Fibroblast of skin of right quadriceps (primary cell): ENCODE measurements at places on chromosomes 1 and 21.

DNA sequence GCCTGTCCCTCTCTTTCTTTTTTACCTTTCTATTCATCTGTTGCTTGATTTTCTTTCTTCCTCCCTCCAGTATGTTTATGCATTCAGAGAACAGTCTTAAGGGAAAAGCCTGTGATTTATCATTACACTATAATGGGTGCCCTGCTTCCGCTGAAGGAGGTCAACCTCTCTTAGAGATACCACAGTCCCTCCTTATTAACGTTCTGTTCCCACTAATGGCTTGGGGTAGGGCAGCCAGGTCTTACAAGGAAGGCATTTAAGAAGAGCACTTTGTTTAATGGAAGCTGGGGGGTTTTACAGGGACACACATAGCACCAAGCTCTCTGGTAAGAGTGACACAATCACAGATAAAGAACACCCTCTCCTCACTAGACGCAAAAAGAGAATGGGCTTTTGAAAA lies 523.5 kb downstream of the NUF2 start:
- no peak for DNase-seq

DNA sequence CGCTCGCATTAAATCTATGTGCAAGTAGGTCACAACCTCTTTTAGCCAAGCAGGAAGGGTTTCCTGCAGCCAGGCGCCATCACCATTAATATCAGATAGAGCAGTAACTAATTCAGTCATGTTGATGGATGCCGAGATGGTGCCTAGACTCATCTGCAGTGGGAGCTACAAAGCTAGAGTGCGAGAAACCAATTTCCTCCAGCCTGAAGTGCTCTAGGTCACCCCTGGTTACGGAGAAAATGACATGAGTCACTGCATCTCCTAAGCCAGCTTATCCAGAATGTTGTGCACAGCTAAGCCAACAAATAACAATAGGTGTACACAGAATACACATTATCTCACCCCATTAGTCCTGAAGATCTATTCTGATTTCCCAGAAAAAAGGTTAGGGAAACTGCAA lies 36.0 kb downstream of the OVAAL start:
- DNase-seq: no peak

DNA sequence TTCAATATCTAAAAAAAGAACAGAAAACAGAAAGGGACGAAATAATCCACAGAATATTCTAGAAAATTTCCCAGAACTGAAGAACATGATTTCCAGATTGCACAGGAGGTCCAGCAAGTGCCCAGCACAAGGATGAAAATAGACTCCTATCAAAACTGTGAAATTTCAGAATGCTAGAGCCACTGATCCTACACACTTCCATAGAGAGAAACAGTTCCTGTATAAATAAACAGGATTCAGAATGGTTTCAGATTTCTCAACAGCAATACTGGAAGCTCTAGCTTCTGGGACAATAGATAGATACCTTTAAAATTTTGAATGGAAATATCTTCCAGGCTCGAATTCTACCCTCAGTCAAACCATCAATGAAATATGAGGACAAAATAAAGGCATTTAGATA lies 4.6 kb downstream of the TARBP1 start:
- no peak for DNase-seq

- DNase-seq: no peak
These were observed 12.2 kb downstream of the OLFML2B start for GRCh38 chr1:162011337-162012012.

GRCh38 chr1:181296180-181296579 lies 187.1 kb upstream of the CACNA1E start:
- DNase-seq: no peak

DNA sequence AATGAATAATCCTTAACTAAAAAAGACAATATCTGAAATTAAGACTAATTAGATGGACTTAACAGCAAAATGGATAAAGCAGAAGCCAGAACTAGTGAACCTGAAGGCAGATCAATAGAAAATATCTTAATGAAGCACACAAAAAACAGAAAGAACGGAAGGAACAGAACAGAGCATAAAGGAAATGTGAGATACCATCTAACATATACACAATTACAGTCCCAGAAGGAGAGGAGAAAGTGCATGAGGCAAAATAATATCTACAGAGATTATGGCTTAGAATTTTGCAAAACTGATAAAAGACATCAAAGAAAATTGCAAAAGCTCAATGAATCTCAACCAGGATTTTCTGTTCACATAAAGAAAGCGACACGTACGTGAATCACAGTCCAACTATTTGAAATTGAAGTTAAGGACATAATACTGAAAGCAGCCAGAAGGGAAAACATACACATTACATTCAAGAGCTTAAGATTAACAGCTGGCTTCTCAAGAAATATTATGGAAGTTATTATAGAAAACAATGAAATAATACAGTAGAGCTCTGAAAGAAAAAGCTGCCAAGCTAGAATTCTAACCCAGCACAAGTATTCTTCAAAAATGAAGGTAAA lies 182.0 kb downstream of the CDC42BPA start:
- DNase-seq: no peak

DNA sequence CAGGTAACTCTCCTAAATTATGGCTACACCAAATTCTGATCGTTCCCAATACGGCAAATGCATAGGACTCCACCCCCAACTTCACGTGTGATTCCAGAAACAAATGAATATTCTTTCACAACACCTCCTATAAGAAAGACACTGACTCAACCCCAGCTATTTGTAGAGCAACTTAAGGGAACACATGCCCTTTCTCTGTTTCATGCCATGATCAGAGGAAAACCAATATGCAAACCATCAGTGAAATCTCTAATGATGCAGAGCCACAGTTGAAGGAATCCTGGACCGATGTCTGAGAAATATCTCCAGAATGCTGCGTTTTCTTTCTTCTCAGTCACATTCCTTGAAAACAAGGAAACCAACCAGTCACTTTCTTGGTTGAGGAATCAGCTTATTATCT lies 164.2 kb upstream of the PTBP2 start:
- peak; percentile 10 for DNase-seq

DNA sequence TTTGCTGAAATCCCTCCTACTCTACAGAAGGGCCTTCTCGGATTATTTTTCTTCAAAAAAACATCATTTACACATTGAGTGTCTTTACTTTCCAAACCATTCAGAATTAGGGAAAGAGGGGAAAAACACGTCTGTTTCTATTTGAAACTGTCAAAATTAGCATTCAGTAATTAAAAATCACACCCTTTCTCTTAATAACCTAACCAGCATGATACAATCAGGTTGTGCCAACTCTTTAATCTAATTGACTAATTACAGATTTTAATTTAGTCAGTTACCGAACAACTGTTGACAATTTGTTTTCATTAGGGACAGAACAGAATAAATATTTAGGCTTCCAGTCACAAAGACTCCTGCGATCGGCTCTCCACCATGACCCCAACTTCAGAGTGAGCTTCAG lies 18.8 kb downstream of the SSBP3 start:
- no peak for DNase-seq

- DNase-seq: no peak
These were observed 5.3 kb downstream of the DVL1 start for GRCh38 chr1:1343811-1344421.

- no peak for DNase-seq
These were observed 5.7 kb downstream of the FBLIM1 start for GRCh38 chr1:15764269-15764764.

- no peak for DNase-seq
These were observed 14.9 kb upstream of the TTC39A start for GRCh38 chr1:51345300-51345687.

GRCh38 chr1:172727956-172728603 lies 69.2 kb downstream of the FASLG start:
- DNase-seq: peak; percentile 21

DNA sequence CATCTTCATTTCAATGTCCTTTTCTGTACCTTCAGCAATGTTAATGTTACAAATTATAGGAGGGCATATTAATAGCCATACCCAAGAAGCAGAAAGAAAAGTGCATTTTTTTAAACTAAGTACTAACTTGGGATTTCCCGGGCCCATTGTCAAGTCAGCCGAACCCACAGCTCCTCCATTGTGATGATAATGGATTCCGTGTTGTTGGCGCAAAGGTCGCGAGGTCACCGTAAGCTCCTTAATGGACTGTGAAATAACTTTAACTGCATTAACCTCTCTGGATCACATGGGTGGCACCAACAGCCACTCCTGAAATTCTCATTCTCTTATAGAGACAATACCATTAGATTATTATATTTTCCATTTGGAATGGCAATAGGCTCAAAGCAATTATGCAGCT lies 250.6 kb upstream of the RRP15 start:
- no peak for DNase-seq

GRCh38 chr1:207493212-207493611 lies 2.7 kb upstream of the CR1 start:
- no peak for DNase-seq

GRCh38 chr1:174407665-174408064 lies 40.1 kb upstream of the GPR52 start:
- DNase-seq: peak; percentile 57

DNA sequence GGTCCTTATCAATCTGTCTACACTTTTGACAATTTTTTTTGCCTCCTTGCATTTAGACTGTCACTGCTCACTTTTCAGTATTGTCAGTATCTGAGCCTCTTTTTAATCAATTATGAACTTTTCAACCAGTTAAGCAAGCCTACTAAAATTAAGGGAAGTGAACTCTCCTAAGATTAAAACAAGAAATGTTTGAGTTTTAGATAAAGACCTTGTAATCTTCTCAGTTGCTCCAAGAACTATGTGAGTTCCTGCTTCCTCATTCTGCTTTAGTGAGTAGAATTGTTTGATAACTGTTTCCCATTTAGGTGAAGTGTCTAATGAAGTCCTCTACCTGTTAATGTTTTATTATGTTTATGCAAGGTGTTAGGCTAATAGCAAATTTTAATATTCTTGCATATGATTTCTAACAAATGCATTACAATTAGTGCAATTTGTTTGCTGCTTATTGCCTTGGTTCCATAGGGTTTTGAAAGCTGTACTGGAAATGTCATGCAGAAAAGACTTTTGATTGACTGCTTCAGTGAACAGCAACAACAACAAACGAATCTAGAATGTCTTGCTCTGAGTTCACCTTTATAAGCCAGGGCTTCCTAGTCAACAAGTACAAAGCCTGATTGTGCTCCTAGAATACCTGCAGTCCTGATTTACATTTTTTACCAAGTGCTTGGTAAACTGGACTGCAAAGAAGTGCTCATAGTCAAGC lies 40.9 kb downstream of the PLA2G4A start:
- no peak for DNase-seq

DNA sequence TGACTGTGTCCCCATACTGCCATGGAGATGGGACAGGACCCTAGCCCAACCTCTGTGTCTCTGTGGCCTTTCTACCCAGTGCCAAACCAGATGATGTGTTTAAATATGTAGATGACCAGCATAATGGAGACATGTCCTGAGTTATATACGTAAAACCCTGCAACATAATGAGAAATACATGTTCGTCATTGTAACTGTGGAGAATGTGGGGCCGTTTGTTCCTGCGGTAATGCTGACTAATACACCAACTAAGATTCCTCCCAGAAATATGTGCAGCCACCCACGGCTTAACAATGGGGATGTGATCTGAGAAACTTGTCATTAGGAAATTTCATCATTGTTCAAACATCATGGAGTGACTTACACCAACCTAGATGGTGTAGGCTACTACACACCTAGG lies 71.7 kb upstream of the SIM2 start:
- peak; percentile 57 for DNase-seq

GRCh38 chr1:27152004-27152828 lies 2.7 kb downstream of the SLC9A1 start:
- peak; percentile 8 for DNase-seq

DNA sequence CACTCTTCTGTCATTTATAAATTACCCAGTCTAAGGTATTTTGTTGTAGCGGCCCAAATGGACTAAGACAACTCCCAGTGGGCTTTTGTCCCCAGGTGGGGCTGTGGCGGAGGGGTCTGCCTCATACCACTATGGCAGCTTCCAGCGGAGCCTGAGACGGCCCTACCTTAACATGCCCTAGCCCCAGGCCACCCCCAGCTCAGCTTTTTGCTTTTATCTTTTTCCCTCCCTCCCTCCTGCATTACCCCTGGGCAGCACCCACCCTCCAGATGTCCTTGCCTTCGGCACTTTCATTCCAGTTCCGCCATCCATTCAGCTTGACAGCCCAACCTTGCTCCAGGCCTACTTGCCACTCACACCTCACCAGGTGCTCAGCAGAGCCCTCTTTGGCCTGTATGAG lies 307.3 kb downstream of the PTPRU start:
- DNase-seq: no peak

- peak; percentile 35 for DNase-seq
These were observed 42.6 kb downstream of the C1orf198 start for GRCh38 chr1:230825761-230826160.

GRCh38 chr1:50531027-50531426 lies 107.8 kb upstream of the DMRTA2 start:
- no peak for DNase-seq

DNA sequence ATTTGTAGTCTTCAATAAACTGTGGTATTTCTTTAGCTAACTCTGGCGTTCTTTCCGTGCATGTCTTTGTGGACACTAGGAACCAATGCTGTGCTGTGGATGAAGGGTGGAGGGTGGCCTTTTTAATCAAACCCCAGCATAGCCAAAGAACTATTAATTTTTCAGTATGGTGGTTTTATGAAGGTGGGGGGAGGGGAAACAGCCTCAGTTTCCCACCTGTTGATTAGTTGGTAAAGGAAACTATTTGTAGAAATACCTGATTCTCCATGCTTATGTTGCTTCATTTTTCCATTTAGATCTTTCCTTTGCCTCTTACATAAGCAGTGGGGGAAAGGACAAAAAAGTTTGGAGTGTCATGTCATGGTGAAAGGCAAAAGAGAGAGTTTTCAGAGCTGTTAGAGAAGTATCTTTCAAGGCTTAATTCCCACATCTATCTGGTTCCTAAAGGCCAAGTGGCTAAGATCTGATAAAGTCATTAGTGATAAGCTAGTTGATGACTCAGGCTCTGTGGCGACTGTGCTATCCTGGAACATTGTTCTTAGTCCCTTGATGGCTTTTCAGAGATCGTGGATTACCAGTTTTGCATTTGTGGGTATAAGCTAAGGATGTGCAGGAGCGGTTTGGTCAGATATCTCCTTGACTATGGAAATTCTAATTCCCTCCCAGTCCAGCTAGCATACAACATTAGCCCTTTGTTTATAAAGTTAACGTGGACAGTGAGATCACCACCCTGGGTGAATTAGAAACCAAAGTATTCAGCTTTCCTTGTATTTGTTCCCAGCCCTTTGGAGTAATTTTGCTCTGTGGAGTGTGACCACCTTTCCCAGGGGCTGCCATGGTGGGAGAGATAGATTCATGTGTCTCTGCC lies 8.7 kb upstream of the HAX1 start:
- no peak for DNase-seq

DNA sequence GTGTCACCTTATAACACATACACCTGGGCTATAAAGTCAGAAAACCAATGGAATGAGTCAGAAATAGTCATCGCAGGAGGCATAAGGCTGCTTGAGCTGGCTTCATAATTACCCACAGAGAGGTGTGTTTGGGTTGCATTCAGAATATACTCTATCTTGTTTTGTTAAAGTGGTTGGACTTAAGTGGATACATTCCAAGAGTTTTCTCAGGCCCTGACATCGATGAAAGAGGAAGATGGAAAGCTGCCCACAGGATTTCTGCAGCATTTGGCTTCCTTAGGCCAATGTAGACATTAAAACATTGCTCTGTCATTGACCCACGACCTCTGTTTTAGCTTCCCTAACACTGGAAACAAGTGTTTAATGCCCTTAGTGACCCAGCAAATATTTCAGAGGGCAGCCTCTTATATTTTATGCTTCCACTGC lies 18.6 kb upstream of the BCL10 start:
- DNase-seq: no peak
